Calu3 (cell line): ENCODE measurements at places on chromosomes 7 and 10. TPM values are rescaled to one million over a fixed set of nuclear protein-coding genes. Genes with fewer than 3 reads are reported as not detected.
A peak's percentile ranks its signal among the peaks of the same experiment; 100 is the strongest.

The CHAT gene
- not detected in 2 replicates for total RNA-seq

The CTBP2 gene
- total RNA-seq, result 71.9 and 78.7 TPM in 2 replicates

- H3K27ac ChIP-seq, result no peak overlapping the region
- DNase-seq, result no peak
- peaks cover 33% of the 10 kb centered on the region for H3K4me1 ChIP-seq
- H3K4me3 ChIP-seq, result no peak overlapping the region
Observed at GRCh38 chr10:124711145-124711544, 33.0 kb downstream of the FAM53B start.

- no peak overlapping the region for H3K27ac ChIP-seq
- no peaks in the 10 kb centered on the region for H3K27me3 ChIP-seq
- no peaks in the 10 kb centered on the region for H3K4me1 ChIP-seq
- DNase-seq, result no peak
- H3K36me3 ChIP-seq, result no peaks in the 10 kb centered on the region
- H3K4me3 ChIP-seq, result no peak overlapping the region
Observed at GRCh38 chr7:90560730-90561129, 35.4 kb upstream of the CDK14 start.

GRCh38 chr7:157474685-157475084, 137.9 kb downstream of the DNAJB6 start:
- no peaks in the 10 kb centered on the region for H3K4me1 ChIP-seq
- no peaks in the 10 kb centered on the region for H3K36me3 ChIP-seq
- no peak overlapping the region for H3K4me3 ChIP-seq
- no peak overlapping the region for H3K27ac ChIP-seq

DNA sequence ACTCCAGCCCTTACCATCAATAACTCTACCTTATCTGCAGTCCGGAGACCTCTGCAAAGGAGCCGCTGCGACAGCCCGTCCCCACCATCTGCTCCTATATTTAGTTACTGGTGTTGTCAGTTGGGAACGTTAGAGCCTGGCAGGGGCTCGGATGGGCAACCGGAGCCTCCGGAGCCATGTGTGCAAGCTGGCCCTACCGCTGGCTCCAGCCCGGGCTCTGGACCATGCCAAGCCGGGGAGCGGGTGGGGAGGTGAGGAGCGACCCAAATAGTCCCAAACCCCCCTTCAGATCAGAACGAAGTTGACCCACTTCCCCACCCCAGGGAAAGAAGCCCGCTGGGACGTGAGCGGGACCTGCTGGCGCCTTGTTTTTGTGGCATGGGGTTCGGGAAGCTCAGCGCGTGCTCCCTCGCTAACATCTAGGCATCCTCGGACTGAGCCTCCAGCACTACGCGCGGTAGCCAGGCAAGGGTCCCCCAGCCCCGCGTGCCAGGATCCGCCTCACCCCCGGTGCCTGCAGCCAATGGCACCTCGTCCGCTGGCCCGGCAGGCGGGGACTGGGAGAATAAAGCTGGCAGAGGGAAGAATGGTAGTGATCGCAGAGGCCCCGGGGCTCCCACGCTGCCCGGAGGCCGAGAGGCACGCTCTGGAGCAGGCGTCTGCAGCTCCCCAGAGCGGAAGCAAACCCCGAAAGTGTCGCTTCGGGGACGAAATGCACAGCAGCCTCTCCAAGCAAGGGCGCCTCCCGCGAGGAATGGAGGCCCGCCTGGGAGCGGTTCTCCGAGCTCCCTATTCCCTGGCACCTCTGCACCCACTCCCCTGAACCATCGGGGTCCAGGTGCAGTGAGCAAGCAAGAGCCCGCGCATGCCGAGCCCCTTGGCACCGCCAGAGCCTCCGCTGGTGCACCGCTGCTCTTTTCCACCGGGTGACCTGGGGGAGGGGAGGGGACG, 679 bp downstream of the LRRC20 start:
- H3K27ac ChIP-seq, result peak overlapping the region; percentile 19
- peaks cover 20% of the 10 kb centered on the region for H3K4me1 ChIP-seq
- H3K4me3 ChIP-seq, result peak overlapping the region; percentile 85
